ENCODE measurements at places on chromosomes 11 and 22. TPM values are rescaled to one million over a fixed set of nuclear protein-coding genes. Genes with fewer than 3 reads are reported as not detected.

RFPL1 gene
- total RNA-seq: not detected

GNB1L gene
- total RNA-seq: 8.2 TPM

MFRP gene
- not detected for total RNA-seq

CAVIN3 gene
- total RNA-seq: 0.79 TPM

LINC01488 gene
- total RNA-seq: not detected

IFITM1 gene
- 320 TPM for total RNA-seq

USH1C gene
- not detected for total RNA-seq

HEPN1 gene
- total RNA-seq: not detected

NXPE4 gene
- total RNA-seq: not detected

MEI1 gene
- 106 TPM for total RNA-seq

OR8G5 gene
- total RNA-seq: not detected

ISX gene
- total RNA-seq: not detected

PPME1 gene
- total RNA-seq: 16.8 TPM

SLC15A3 gene
- total RNA-seq: 1.0 TPM

MS4A3 gene
- total RNA-seq: 0.79 TPM

GP1BB gene
- 6.4 TPM for total RNA-seq

NCAM1 gene
- 0.79 TPM for total RNA-seq

DNA sequence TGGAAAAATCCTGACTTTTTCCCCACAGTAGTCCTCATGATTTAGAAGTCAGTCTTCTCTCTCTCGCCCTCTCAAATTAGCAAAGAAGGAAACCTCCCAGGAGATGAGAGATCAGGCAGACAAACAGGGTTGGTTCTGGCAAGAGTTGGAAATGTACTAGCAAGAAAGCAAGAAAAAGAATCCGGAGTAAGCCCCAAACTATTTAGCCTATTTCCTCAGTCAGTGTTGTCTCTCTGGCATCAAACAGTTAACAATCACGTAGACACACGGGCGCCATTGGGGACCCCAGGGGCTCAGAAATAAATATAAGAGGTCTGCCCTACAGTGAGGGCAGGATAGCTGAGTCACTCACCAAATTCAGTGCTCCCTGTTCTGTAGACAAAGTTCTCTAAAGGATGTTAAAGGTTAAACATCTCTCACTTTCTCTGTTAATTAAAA is 4.7 kb downstream of the C11orf52 start:
- no peak for DNase-seq

GRCh38 chr11:87352759-87353707 is 315.3 kb downstream of the TMEM135 start:
- DNase-seq: peak; percentile 71

GRCh38 chr11:60942970-60943565 is 8.9 kb downstream of the SLC15A3 start:
- DNase-seq: no peak

DNA sequence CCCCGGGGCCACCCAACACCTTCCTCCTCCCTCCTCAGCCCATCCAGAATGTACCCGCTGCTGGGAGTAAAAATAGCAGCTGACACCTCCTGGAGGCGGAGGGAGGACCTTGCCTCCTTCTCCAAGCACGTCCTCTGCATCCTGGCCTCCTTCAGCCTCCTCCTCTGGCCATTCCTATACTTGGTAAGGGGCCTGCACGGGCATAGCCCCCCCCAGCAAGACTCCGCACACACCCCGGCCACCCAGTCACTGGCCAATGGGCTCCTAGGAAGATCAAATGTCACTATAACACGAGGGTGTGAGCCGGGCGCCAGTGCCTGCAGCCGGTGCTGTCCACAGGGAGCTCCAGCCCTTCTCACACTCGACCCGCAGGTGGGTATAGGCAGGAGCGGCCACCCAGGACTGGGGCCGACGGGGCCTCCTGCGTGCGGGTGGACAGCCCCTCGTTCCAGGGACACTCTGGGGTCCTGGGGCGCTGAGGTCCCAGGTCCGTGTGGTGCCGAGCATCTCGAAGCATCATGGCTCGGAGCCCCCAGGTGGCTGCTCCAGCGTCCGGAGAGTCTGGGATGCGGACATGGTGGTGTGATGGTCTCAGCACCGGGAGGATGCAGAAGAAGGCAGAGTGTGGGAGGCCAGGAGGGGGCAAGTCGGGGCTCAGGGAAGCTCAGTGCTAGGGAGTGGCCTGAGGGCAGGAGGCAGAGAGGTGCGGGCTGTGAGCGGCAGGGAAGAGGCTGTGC is at the start of gene TNNT3:
Gene TNNT3 (plus strand): TSS at position 313 of the 737 bp plus-strand sequence. CDS start 3,172 bp downstream, outside the sequence.
- DNase-seq: no peak

- no peak for DNase-seq
These were observed 15.9 kb downstream of the TTLL12 start for GRCh38 chr22:43171019-43171491.

DNA sequence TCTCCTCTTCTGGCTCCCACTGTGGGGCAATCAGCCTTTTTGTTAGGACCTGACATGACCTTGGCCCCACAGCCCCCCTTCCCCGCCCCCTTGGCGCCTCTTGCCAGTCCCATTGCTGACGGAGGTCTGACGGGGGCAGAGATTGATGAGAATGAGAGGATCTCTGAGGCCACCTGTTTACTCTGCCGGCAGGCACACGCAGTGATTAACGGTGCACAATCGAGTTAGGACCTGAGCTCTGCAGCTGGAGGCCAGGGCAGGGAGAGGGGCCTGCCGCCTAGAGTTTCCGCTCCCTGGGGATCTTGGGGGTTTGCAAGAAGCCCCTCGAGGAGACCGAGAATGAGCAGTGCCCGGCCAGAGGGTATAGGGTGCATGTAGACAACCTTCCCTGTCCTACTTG is 6.8 kb upstream of the CHRM1 start:
- DNase-seq: no peak

GRCh38 chr11:116732271-116733042 is 40.3 kb downstream of the BUD13 start:
- DNase-seq: peak; percentile 45

GRCh38 chr11:8777907-8778767 is 95.5 kb downstream of the RPL27A start:
- no peak for DNase-seq

DNA sequence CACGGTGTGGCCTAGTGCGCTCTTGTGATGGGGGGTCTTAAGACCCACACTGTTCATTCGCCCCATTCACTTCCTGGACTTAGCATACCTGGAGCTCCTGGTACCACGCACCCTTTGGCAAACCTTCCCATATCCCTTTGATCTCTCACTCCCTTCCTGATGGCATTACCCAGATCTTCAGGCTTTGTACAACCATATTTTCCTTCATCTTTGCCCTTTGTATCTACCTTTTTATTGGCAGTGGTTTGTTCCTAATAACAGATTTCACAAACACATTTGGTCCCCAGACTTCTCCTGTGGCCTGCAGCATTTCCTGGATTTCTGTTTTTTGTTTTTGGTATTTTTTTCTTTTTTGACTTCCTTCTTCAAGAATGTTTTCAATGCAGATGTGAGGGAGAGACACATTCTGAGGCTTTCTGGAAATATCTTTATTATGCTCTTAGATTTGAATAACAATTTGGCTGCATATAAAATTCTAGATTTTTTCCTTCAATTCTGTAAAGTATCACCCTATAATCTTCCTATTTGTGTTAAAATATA is 16.1 kb upstream of the IFITM3 start:
- DNase-seq: no peak

- no peak for DNase-seq
These were observed 47.8 kb downstream of the ABTB2 start for GRCh38 chr11:34309965-34310364.

GRCh38 chr11:110837603-110838002 is 125.4 kb upstream of the ARHGAP20 start:
- no peak for DNase-seq

- no peak for DNase-seq
These were observed 758 bp downstream of the LDLRAD3 start for GRCh38 chr11:35944503-35945136.

DNA sequence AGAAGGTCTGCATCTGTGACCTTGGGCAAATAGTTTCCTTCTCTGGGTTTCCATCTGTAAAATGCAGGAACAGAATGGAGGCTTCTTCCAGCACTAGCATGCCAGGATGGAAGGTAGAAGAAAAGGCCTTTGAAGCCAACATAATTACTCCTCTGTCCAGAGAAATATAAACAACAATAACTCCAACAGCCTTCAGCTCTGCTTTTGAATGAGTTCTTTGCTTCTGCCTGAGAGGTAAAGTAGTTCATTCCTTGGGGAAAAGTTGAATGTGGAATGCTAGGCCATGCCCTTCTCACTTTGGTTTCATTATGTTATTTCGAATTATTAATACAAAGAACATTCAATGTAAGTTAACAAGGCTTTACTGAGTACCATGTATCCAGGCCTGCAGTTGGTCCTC is 61.2 kb upstream of the BLID start:
- no peak for DNase-seq

GRCh38 chr11:128964463-128964930 is 21.8 kb upstream of the TP53AIP1 start:
- DNase-seq: no peak

GRCh38 chr11:66510271-66510989 is at the start of gene BBS1:
Gene BBS1 (plus strand): TSS chr11:66510635. CDS start chr11:66510660, 25 bp downstream.
- peak; percentile 70 for DNase-seq

GRCh38 chr11:28582506-28582905 is 474.3 kb downstream of the METTL15 start:
- no peak for DNase-seq

- DNase-seq: no peak
These were observed 57.7 kb downstream of the SHANK2 start for GRCh38 chr11:71194710-71195109.

DNA sequence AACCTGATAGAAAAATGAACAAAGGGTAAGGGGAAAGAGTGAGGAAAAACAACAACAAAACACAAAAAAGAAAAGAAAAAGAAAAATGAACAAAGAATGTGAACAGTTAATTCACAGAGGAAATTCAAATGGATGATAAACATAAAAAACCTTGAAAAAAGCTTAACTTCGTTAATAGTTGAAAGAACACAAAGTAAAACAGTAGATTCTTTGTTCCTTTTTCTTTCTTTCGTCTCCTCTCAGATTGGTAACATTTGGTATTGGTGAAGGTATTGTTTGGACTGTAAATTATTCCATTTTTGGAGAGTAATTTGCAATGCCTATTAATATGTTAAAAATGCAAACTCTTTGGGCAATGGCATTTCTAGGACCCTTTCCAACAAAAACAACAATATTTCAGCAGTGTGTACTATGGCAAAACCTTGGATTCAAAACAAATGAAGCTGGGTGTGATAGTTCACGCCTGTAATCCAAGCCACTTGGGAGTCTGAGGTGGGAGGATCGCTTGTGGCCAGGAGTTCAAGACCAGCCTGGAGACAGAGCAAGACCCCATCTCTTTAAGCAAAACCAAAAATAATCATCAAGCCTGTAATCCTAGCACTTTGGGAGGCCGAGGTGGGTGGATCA is 3.3 kb upstream of the BACE1 start:
- no peak for DNase-seq

- no peak for DNase-seq
These were observed 95.0 kb upstream of the KCNA4 start for GRCh38 chr11:30111786-30112185.

- DNase-seq: no peak
These were observed 311.4 kb downstream of the NELL1 start for GRCh38 chr11:20980736-20981135.

GRCh38 chr11:15830741-15831428 is 525.5 kb downstream of the SOX6 start:
- DNase-seq: no peak

- no peak for DNase-seq
These were observed 141.2 kb downstream of the CADM1 start for GRCh38 chr11:115362997-115363396.

- no peak for DNase-seq
These were observed 182.4 kb downstream of the SPON1 start for GRCh38 chr11:14144934-14145333.

- no peak for DNase-seq
These were observed 924.3 kb downstream of the TBC1D22A start for GRCh38 chr22:47686594-47687345.

DNA sequence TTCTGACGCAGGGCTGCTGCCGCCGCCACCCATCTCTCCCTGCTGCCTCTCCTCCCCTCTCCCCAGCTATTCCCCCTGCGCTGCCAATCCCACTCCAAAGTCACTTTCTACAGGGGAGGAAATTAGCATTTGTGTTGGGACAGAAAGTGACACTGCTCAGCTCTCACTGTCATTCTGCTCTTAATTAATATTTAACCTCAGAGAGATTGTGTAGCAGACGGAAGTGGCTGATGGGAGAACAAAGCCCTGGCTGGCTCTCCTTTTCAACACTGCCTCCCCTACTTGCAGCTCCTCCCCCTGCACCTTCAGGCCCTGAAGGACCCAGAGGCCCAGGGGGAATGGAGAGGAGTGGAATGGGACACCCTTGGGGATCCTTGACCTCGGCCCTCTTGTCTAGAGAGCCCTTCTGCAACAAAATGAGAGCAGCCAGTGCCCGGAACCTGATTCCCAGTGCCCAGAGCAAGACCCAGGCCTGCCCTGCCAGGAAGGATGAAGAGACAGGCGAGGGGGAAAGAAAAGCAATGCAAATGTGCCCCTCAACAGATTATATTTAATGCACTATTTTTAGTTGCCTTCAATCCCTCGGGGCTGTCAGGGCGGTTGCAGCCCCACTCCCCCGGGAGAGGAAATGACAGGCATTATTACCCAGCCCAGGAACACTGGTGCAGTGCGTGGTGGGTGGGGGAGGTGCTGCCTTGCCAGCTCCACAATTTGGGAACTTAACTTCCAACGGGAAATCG is 14.6 kb upstream of the NRGN start:
- no peak for DNase-seq

DNA sequence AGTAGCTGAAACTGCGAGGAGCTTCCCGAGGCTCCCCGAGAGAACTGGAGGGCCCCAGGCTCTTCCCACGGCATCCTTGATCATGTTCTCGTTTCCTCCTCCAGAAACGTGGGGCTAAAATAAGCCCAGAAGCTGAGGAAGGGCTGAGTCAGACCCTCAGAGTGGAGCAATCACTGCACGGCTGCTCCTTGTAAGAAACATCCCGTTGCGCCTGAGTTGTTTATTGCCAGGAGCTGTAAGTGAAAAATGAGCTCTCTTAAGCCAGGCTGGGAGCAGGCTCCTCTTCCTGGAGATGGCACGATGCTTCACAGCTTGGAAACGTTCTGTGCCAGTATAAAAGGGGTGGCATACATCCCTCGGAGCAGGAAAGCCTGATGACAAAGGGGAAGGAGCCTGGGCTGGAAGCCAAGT is 47.3 kb upstream of the SYN3 start:
- no peak for DNase-seq

DNA sequence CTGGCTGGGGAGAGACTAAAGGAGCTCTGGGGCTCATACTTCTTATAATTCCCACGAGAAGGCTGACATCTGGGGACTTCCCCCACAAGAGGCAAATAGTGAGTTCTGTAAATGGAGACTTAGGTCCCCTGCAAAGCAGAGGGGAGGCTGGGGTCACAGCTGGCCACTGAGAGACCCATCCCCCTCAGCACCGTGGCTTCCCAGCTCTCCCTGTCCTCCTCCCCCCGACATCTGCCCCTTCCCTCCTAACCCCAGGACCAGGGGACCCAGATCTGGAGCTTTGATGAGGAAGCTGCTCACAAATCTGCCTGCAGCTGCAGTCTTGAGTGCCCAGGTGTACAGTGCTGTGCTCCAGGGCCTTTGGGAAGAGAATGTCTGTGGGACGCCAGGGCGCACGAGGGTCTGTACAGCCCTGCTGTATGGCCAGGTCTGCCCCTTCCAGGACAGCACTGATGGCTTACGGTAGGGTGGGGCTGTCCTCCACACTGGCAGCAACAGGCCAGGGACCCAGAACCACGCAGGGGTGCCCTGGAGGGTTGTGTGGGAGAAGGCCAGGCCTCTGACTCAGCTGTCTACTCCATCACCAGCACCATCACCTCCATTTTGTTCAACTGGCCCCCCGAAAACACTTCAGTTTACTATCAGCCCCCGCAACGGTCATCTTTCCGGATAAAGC is 1.1 kb downstream of the RGL4 start:
- no peak for DNase-seq

- no peak for DNase-seq
These were observed 65.3 kb downstream of the AMBRA1 start for GRCh38 chr11:46528445-46529094.
